ENCODE measurements at places on chromosomes 6 and 20.

DNA sequence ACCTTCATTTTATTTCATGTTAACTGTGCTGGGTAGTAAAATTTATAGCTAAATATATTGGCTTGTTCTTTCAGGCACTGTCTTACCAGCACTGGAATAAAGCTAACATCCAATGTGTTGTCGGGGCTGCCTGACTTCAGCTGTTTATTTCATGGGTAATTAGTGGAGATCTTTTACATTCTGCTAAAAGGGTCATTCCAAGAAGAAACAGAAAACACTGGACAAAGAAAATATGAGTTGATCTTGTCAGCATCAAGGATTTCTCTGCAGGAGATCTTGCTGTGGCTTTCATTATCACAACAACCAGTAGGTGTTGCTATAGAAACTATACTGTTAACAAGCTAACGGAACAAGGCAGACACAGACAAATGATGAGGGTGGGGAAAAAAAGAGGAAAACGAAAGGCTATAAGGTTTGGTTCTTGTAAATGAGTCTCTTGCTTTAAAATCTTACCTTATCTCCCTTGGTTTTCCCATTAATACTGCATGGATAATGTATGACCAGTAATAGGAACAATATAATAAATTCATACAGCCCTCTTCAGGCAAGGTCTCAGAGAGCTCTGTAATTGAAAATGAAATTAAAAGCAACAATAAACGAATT, 206.8 kb downstream of the SIM1 start:
- peak; percentile 47 for DNase-seq

GRCh38 chr6:35327349-35328027, 14.9 kb upstream of the PPARD start:
- DNase-seq, result no peak

DNA sequence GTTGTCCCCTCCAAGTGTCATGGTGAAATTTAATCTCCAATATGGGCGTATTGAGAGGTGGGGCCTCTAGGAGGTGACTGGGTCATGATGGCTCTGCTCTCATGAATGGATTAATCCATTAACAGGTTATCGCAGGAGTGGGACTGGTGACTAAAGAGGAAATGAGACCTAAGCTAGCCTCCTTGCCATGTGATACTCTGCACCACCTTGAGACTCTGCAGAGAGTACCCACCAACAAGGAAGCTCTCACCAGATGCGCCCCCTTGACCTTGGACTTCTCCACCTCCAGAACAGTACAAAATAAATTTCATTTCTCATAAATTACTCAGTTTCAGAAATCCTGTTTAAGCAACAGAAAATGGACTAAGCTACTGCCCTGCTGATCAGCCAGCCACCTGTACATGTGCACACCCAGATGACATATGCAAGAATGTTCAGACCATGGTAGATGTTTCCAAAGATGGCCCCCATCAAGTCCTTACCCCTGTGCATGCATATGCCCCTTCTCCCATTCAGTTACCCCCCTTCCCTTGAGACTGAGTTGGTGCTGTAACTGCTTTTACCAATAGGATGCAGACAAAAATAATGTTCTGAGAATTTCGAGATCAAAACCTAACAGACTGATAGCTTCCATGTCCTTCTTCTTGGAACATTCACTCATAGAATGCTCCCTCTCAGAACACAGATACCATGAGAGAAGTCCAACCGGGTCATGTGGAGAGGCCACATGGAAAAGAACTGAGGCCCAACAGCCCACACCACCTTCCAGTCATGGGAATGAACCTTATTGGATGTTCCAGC, 28.4 kb downstream of the MAP3K5 start:
- DNase-seq, result no peak

- DNase-seq, result no peak
Observed at GRCh38 chr20:49685809-49686208, 27.9 kb downstream of the B4GALT5 start.

DNA sequence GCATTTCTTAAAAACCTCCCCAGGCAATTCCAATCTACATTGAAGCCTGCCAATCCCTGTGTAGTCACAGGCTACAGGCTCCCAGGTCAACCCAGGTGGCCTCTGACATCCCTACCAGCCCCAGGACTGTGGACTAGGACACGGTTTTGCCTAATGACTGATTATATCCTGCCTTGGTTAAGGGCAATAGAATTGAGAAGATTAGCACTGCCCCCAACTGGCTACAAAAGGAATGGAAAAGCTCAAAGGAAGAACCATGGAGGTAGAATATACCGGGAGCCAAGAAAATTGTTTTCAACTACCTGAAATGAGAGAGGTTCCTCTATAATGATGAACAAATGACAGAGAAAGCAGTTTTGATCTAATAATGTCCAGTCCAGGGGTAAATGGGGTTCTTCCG, 421.1 kb upstream of the AGPAT4 start:
- DNase-seq, result peak; percentile 3

DNA sequence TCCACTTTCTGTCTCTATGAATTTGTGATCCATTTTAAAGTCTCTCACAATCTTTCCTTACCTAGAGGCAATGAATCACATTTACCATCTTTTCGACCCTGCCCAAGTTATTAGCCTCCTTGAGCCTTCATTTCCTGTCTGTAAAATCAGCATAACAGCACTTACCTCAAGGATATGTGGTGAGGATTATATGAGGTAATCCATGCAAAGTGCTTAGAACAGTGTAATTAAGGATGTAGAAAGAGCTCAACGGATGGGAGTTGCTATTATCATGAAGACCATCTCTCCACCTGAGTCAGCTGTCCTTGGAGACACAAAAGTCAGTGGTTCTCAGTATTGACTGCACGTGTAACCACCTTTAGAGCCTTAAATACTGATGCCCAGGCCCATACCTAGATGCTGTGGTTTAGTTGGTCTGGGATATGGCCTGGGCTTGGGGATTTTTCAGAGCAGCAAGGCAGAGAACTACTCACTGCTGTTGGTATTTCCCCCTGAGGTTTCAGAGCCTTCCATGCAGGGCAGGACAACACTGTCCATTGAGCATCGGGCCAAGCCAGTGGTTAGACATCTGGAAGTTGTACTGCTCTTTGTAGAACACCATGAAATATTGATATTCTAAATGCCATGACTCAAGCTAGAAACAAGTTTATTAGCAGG, 55.8 kb downstream of the LYRM2 start:
- no peak for DNase-seq

GRCh38 chr6:30130887-30131862, 4.8 kb upstream of the TRIM40 start:
- peak; percentile 64 for DNase-seq

GRCh38 chr6:132830334-132830751, 16.0 kb downstream of the RPS12 start:
- no peak for DNase-seq

DNA sequence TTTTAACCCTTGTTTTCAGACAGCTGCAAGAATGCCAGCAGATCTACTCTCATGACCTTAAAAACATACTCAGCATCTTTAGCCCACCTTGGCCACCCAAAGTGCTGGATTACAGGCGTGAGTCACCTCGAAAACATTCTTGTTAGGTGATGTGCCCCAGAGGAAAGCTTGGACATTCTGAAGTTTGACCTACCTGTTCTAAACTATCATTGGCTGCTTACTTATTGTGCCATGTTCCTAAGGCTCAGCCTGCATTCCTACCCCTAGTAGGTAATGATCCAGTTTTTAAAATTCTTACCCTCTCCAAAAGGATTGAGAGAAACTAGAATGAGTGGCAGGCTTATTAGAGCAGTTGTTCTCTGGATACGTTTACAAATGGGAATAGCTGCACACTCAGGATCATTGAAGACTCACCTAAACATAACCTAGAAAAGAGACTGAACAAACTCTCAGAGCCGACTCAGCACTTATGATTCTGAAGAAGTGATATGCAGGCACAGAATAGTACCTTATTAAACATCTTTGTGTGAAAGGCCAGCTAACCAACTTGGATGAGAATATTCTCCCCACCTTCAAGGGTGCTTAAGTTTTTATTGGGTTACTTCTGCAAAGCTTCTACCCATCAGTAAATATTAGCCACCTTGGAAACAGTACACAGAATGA, 362.1 kb downstream of the NRN1 start:
- no peak for DNase-seq

GRCh38 chr20:6008254-6008653, 45.6 kb downstream of the LRRN4 start:
- peak; percentile 31 for DNase-seq

DNA sequence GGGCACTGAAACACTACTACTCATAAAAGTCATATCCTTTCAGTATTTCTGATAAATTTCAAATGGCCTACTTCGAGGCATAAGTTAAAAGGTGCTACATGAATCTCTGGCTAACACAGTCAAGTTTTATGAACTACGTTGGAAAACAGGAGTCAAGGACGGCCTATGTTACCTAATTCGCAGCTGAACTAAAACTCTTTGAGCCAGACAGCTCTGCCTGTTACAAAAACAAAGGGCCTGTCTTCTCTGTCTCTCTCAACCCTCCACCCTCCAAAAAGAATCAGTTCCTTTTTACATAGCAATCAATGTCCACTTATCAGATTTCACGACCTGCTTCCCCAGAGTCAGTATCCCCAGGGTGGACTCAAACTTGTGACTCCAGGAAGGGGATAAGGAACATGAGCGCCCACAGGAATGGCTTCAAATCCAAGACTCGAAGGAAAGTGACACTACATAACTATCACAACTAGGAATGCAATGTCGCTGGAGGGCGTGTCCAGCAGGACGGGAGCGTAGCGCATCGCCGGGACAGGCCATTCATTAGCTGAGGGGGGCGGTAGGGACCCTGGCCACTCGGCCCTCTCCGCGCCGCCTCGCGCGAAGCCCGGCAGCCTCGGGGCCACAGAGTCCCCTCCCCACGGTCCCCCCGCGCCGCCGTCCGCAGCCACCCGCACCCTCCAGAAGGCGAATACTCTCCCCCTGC, 591 bp downstream of the IBTK start:
- DNase-seq, result no peak

GRCh38 chr6:138805016-138805765, 9.3 kb downstream of the ECT2L start:
- DNase-seq, result peak; percentile 65

- DNase-seq, result no peak
Observed at GRCh38 chr6:17817763-17818162, 111.0 kb upstream of the NUP153 start.

- DNase-seq, result no peak
Observed at GRCh38 chr20:10954137-10954840, 280.5 kb upstream of the JAG1 start.

DNA sequence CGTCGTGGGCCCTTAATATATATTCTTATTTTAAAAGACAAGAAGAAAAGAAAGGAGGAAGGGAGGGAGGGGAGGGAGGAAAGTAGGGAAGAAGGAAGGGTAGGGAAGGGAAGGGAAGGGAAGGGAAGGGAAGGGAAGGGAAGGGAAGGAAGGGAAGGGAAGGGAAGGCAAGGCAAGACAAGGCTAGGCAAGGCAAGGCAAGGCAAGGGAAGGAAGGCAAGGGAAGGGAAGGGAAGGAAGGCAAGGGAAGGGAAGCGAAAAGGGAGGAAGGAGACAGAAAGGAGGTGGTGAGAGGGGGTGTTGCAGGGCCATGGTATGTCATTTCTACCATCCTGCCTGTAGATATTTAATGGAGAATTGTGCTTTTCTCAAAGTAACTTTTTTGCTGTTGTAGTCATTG, 83.9 kb upstream of the BTBD3 start:
- DNase-seq, result no peak

Measured in HFF-Myc (cell line).